ENCODE measurements at places on chromosomes 11 and 22.
A peak's percentile ranks its signal among the peaks of the same experiment; 100 is the strongest.

DNA sequence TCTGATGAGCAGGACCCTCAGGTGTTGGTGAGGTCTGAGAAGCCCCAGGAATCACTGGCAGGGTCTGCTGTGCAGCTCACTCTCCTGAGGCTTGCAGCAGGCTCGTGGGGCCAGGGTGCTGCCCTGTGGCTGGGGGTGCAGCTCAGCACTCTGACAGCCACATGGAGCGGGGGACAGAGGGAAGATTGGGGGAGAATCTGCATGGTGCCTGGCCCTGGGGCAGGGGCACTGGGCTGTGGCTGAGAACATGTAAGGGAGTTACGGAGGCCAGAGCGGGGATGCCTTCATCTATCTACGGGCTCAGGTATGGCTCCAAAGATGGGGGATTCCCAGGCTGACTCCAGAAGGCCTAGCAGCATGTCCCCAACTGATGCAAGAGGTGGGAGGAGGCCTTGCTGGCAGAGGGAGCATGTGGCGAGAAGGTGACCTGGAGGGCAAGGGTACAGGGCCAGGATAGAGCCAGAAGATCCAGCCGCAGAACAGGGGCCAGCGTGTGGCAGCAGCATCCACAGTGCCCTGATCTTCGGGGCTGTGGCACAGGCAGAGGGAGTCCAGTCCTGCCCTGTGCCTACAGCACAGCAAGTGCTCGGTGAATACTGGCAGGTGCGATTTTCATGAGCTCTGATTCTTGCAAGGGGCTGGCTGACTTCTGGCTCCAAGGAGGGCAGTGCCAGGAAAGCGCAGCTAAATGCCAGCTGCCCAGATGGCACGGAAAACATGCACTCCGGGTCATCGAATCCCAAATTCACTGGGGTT is 184.7 kb downstream of the CTTN start:
- DNase-seq = no peak

DNA sequence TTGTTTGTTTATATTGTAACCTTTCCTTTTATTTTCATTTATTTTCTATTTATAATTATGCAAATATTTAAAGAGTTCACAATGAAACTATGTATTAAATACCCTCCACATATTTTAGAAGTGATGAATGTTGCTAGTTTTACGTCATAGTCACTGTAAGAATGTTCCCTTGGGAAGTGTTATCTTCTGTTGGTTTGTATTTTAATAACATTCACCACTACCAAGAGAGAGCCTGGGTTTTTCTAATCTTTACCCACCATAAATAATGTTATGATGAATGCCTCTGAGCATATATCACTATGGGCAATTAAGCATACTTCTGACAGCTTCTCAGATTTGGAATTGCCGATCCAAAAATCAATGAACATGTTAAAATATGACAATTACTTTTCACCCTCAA is 80.7 kb downstream of the GGT1 start:
- DNase-seq = no peak

DNA sequence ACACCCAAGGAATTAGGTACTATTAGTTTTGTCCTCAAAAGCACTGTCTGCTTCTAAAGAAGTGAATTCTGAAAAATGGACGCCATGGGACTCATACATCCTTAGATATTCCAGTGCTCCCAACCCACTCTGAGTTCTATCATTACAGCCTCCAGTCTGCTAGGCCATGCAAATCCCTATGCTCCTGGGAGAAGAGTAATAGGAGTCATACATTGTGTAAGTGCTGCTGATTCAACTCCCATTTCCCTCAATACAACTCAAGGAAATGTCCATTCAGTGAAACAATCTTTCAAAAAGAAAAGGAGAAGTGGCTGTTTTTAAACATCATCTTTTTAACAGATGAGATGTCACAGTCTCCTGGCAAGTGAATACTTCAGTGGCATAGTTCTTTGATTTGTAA is 590.2 kb upstream of the LRRC4C start:
- no peak for DNase-seq

GRCh38 chr11:46920755-46921154 is 2.4 kb upstream of the LRP4 start:
- peak; percentile 80 for DNase-seq

GRCh38 chr11:113554526-113554925 is 79.3 kb upstream of the DRD2 start:
- peak; percentile 63 for DNase-seq
